LoVo (cell line): ENCODE measurements at places on chromosomes 16 and 17.

- no peak for DNase-seq
Observed at GRCh38 chr17:83058266-83058798, 21.1 kb upstream of the METRNL start.

GRCh38 chr16:81539009-81539758 lies 94.6 kb downstream of the CMIP start:
- DNase-seq = no peak

DNA sequence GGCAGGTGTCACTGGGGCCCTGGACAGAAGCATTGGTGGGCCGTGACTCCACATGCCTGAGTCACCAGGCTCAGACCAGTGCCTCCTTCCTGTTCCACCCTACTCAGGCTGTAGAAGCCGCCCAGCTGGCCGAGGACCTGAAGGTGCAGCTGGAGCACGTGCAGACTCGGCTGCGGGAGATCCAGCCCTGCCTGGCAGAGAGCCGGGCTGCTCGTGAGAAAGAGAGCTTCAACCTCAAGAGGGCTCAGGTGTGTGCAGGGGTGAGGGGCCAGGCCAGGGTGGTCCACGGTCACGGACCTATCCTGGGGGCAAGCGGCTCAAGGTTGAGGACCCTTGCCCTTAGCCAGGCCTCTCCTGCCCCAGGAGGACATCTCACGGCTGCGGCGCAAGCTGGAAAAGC lies 9.6 kb downstream of the RNF40 start:
- no peak for DNase-seq

- no peak for DNase-seq
Observed at GRCh38 chr17:83071966-83072562, 7.3 kb upstream of the METRNL start.

DNA sequence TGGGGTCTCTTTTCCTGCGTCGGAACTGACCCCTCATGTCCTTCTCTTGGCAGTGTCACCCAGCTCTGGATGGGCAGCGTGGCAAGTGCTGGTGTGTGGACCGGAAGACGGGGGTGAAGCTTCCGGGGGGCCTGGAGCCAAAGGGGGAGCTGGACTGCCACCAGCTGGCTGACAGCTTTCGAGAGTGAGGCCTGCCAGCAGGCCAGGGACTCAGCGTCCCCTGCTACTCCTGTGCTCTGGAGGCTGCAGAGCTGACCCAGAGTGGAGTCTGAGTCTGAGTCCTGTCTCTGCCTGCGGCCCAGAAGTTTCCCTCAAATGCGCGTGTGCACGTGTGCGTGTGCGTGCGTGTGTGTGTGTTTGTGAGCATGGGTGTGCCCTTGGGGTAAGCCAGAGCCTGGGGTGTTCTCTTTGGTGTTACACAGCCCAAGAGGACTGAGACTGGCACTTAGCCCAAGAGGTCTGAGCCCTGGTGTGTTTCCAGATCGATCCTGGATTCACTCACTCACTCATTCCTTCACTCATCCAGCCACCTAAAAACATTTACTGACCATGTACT lies 13.2 kb downstream of the IGFBP4 start:
- no peak for DNase-seq

DNA sequence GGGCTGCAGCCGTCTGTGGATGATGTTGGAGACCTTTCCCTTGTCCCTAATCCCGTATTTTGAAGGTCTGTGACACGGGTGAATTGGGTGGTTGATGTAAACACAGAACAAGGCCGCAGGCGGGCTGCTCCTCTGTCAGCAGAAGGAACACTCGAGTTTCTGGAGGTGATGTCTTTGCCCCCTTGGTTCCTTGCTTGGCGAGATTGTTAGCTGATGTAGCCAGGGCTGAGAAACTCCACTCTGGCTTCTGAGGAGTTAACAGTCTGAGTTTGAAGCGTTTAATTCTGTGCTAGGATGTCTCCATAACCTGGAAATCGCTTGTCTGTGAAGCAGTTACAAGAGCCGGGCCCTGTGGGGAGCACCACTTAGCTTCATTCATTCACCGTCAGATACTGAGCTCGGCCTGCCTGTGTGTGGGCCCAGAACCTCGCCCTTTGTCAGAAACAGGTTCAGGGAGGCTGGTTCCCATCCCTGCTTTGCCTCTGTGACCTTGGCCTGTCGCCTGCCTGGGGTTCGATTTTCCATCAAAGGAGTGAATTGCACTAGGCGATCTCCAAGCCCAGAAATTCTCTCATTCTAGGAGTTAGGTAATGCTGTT lies 1.3 kb downstream of the MAPK8IP3 start:
- no peak for DNase-seq

DNA sequence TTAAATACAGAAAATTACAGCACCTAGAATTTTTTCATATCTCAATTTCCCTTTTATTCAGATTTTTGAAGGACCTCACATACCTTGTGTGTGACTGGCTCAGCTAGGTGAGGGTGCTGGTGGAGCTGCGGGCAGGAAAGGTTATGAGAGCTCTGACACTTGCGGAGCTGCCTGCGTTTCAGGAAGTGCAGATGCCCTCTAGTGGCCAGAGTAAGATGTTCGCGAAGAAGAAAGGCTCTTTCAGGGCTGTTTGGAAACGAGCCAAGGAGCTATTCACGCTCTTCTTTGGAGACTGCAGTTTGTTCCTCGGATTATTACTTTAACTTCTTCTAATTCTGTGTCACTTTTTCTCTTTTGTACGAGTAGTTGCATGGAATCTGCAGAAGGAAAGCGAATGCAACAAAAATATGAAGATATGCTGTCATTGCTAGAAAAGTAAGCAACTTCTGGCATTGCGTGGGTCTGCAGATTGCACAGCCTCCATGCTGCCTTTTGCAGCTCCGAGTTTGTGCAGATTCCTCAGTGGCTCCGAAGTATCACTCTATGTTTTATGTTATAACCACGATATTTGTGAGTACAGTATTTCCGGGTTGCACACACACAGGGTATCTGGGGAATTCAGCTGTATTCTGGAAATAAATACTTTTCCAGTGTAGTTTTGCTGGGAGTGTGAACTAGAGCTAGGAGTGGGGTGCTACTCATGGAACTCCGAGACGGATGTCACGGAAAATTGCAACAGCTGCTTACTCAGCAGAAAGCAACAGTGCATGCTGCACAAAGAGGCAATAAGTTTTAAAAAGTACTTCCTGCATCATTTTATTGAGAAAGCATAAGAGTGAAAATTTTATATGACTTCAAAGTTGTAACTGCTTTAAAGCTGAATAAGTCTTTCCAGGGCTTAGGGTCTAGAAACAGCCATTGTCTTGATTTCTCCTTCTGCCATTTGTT lies 46.3 kb downstream of the DNAH9 start:
- peak; percentile 83 for DNase-seq

DNA sequence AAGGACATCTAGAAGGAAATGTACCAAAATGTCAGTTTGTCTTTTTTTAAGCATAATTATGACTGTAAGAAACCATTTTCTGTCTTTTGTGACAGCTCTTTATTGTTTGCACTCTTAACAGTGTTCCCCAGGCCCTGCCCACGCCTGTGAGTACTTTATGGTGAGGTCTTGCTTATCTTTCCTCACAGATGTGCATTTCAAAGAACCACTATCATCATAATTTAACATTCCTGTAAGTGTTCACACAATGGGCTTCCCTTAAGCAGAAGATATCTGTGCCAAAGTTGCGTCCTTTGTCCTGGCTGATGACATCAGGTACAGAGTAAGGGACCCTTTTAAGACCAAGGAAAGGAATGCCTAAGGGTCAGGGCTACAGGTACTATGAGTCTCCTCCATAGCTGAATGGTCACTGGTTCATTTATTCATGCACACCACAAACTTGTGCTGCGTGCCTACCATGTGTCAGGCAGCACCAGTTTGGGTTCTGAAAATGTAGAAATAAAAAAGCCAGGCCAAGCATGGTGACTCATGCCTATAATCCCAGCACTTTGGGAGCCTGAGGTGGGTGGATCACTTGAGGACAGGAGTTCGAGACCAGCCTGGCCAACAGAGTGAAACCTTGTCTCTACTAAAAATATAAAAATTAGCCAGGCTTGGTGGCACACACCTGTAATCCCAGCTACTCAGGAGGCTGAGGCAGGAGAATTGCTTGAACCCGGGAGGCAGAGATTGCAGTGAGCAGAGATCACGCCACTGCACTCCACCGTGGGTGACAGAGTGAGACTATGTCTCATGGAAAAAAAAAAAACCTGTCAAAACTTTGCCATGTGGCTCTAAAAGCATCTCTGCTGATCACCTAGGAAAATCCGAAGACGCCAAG lies 55.4 kb upstream of the NLK start:
- DNase-seq = no peak

DNA sequence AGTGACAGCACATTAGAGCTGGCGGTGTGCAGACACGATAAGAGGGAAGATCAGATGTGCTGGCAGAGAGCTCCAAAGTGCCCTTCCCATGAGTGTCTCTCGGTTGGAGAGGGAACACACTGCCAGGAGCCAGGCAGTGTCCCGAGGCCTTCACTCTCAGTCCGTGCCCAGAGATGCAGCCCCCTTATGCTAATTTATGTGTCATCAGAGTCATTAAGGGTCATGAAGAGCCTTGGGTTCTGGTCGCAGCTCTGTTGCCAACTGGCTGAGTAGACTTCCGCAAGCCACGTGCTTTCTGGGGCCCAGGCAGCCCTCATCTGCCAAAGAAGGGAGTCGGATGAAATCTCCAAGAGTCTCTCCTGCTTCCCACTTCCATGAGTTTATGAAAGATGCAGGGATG lies 232.5 kb downstream of the MSI2 start:
- no peak for DNase-seq

- no peak for DNase-seq
Observed at GRCh38 chr16:10465821-10466220, 80.0 kb downstream of the ATF7IP2 start.

- DNase-seq = no peak
Observed at GRCh38 chr17:78175643-78175981, 7.2 kb downstream of the SYNGR2 start.

DNA sequence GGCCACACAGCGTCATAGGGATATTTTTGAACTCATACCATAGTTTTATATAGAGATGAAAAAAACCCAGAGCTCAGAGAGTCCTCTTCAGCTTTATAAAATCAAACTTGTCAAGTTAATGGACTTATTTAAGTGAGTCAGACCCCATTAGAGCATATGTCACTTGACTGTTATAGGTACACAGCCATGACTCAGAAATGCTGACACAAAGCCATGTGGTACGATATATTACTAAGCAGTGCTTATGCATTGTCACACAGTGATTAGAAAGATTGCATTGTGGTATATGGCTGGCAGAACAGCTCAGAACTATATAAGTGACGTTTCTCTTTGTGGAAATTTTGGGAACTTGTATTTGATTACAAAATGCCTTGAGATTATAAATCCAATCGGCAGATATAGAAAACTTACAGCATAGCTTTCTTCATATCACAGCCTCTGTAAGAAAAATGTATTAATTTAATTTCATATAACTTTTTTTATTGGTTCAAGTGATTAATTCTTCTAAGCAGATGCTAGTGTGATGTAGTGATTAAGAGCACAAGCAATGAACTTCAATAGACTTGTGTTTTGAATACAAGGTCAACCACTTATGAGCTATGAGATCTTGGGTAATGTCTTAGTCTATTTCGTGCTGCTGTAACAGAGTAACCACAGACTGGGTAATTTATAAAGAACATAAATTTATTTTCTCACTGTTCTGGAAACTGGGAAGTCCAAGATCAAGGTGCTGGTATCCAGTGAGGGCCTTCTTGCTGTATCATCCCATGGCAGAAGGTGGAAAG lies 25.8 kb upstream of the GINS3 start:
- DNase-seq = peak; percentile 18

DNA sequence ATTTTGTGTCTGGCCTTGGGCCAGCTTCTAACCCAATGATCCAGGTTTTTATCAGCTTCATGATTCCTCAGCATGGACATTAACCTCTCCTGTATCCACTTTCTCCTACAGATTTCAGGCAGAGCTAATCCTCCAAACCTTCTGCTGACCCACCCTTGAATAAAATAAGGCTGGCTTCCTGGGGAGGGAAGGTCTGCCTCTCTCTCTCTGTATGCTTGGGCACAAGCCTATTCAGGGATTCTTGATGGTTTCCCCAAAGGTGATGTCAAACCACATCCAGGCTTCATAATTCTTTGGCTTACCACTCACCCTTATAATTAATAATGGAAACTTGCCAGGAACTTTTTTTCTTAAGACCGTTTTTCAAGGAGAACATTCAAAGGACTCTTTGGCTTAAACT lies 240.1 kb downstream of the UTP18 start:
- no peak for DNase-seq

DNA sequence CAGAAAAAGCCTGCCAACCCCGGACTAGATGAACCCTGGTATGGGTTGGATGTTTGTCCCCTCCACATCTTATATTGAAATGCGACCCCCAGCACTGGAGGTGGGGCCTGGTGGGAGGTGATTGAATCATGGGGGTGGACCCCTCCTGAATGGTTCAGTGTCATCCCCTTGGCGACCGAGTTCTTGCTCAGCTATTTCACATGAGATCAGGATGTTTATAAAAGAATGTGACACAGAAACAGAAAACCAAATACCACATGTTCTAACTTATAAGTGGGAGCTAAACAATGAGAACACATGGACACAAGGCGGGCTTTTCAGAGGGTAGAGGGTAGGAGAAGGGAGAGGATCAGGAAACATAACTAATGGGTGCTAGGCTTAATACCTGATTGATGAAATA lies 576.0 kb upstream of the HSBP1 start:
- no peak for DNase-seq

- DNase-seq = no peak
Observed at GRCh38 chr17:7097940-7098339, 16.7 kb downstream of the ASGR2 start.

DNA sequence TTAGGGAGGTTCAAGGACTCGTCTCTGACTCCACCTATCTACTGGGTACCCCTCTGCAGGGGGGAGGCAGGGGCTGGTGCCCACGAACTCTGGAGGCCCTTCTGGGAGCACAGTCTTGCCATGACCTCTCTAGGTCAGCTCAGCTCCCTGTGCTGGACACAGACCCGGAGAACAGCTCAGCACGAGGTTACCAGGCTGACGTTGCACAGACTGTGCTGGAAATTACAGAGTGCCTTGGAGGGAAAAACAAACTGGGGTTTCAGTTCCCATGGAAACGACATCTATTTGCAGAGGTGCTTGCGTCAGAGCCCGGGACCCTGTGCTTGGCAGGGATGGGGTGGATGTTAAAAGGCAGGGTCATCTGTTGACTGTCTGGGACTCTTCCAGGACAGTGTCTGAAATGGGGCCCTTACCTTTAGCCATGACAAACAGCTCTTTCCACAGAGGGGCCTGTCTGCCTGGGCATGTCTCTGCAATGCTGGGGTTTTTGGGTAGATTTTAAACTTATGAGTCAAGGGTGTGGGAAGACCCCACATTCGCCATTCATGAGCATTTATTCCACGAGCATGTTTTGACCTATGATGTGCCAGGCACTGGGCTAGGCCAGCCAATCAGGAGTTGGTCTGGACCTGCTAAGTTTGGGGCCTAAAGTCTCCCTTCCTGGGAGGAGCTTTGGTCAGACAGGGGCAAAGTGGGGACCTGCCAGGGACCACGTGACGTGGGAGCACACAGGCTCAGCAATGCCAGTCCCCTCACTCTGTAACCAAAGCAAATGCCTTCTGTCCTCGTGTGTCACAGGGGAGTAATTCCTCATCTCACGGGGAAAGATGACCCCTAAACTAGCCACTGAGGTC lies 22.5 kb downstream of the CCR7 start:
- no peak for DNase-seq

GRCh38 chr17:17365476-17366110 lies 62.4 kb downstream of the NT5M start:
- DNase-seq = no peak
